ENCODE measurements at places on chromosomes 11 and 22.

GRCh38 chr11:92397221-92397755 lies 172.7 kb downstream of the FAT3 start:
- no peak for DNase-seq

GRCh38 chr11:72061739-72062396 lies 18.5 kb downstream of the NUMA1 start:
- DNase-seq: no peak

DNA sequence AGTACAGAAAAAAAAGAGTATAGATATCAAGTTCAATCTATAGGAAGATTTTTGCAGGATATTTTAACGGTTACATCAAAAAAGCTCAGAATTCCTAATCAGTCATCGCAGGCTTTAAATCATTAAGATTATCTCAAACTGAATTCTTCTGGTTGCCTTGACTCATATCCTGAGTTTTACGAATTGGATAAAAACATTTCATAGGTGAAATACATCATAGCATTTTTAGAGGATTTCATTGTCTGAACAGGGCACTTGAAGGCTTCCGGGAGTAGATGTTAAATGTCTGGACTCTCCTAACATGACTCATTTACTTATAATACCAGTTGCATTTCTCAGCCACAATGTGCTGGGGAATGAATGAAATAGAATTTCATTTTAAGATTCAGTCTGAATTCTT lies 2216.6 kb upstream of the RAG2 start:
- no peak for DNase-seq

DNA sequence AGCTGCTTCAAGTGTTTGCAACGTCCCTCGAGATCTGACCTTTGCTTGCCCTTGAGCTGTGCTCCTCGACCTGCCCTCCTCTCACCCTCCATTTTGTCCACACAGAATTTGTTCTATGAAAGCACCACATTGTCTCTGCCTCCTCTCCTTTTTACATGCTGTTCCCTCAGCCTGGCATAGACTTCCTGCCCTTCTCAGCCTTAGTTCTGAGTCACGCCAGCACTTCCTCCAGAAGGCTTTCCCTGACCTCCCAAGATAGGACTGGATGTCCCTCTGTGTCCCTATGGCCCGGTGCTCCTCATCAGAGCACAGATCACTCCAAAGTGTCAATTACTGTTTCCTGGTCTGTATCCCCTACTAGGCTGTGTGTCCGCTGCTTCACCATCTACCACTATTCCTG lies 16.2 kb downstream of the JHY start:
- no peak for DNase-seq

Measured in heart left ventricle (tissue), 16 donors.